Stimulated activated CD4-positive, alpha-beta T cell treated with anti-CD3 and anti-CD28 coated beads, Interleukin-1b, Interleukin-23, amount 100 ng/mL, for 48 hours (primary cell): ENCODE measurements at places on chromosomes 16 and 17.

DNA sequence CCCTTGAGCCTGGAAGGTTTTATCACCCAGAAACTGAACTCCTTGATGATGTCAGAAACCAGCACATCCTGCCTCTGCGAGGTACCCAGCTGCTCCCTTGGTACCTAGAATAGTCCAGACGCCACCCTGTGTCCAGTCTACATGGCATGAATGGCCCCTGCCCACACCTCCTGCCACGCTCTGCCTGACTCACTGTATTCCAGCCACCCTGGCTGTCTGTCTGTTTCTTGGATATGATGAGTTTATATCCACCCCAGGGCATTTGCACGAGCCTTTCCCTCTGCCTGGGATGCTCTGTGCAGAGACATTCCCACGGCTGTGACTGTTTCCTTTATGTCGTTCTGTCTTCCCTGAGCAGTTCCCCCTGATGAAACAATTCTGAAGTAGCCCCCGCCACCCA lies 68.7 kb downstream of the CRISPLD2 start:
- DNase-seq, result no peak

- no peak for DNase-seq
Measured at GRCh38 chr17:78944956-78945355, 19.8 kb upstream of the TIMP2 start.

DNA sequence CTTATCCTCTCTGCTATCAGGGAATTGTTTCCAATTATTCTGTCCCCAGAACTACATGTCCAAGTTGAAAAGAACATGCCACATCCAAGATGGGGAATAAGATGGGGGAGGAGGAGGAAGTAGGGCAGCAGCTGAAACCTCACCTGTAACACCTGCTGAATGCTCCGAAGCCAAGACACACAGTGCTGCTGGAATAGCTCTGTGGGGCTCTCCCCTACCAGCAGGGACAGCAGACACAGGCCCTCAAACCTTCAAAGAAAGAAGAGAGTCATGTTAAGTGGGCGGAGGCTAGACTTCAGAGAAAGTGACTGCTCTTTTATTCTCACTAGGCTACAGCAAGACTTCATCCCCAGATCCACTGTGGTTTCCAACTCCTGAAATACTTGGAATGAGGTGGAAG lies 13.2 kb downstream of the PELP1 start:
- DNase-seq, result no peak

DNA sequence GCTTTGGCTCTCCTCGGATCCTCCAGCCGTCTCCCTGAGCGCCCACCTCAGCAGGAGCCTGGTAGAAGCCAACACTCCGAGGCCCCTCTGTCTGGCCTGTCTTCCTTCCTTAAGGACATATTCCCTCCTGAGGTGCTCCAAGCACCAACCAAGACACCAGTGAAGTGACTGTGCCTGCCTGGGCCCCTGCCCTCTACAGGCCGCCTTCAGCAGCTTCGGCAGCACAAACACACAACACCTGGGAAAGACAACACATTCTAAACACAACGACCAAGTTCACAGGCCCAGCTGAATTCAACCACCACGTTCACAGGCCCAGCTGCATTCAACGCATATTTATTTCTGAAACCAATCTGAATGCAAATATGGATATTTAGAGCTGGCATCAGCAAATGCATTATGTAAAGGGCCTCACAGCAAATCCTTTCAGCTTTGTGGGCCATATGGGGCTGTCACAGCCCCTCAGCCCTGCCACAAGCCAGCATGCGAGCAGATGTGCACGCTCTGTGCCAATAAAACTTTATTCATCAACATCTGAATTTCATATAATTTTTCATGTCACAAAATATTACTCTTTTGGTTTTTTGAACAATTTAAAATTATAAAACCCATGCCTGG lies 12.2 kb downstream of the GALNS start:
- no peak for DNase-seq

DNA sequence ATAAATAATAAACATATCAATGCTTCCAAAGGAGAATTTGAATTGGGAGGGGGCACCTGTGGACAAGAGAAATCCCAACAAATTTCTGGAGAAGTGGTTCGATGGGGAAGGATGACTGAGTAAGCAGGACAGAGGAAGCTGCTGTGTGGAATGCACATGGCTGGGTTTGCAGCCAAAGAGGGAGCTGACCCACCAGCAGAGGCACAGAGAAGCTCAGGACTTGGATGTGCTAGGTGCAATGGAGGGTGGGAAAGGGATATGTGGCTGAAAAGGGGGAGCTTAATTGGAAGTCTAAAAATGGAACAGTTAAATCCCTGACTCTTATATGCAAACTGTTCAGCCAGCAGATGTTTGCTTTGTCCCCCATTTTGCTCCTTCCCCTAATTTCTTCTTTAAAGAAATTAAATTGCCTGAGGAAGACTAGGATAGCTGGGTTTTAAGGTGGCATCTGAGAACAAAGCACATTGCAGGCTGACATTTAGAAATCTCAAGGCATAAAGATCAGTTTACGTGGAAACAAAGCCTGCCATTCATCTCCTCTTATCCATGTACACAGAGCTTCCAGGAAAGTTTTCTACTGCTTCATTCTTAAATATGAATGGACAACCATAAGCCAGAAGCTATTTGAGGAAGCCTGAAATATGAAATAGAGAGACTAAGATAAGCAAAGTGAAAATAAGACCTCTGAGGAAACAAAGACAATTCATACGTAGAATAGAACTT lies 23.0 kb upstream of the TNS4 start:
- DNase-seq, result no peak

- DNase-seq, result no peak
Measured at GRCh38 chr16:8047736-8048135, 542.6 kb downstream of the TMEM114 start.

DNA sequence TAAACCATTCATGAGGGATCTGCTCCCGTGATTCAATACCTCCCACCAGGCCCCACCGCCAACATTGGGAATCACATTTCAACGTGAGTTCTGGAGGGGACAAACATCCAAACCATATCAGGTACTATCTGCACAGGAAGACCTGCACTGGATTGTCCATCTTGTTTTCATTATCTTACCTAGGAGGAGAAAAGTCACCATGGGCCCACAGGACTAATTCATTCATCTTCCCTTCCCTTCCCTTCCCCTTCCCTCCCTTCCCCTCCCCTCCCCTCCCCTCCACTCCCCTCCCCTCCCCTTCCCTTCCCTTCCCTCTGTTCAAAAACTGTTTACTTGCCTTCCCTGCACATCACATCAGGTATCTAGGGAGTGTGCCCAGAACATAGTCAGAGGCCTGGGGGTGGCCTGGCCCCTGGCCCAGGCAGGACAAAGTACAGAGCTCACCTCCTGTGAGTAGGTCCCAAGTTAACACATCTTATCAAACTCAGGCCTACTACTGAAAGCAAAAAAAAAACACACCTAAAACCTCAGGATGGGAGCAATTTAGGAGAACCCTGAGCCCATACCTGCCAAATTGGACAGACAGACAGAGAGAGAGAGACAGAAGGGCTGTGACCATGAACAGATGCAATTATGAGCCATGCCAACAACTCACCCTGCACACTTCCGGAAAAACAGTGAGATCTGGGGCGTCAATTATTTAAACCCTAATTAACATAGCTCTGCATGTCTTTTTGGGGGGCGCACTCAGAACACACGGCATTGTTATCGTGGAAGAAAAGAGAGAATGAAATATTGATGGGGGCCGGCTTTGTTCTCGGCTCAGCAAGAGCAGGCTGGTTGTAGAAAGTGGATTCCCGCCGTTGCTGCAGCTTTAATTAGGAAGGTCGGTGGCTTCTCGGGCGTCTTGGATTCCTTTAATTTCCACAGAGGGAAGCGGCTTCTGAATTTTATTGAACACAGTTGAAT lies 151.2 kb downstream of the IRX5 start:
- DNase-seq, result no peak

DNA sequence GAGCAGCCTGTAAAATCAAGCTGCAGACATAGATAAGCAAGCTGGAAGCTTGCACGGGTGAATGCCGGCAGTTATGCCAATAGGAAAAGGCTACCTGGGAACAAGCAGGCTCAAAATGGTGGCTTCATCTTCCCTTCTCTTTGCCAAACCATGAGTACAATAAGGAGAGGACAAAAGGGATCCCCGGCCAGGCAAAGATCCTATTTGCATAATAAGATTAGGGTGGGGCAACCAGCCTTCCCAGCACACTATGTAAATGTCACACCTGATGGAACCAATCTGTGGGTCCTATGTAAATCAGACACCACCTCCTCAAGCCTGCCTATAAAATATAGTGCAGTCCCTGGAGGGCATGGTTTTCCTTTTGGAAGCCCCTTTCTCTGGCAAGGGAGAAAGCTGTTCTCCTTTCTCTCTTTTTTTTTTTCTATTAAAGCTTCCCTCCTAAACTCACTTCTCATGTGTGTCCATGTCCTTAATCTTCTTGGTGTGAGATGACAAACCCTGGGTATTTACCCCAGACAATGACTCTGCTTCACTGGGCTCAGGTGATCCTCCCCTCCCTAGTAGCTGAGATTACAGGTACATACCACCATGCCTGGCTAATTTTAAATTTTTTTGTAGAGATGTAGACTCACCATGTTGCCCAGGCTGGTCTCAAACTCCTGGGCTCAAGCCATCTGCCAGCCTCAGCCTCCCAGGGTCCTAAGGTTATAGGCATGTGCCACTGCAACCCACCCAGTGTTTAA lies 44.2 kb downstream of the PSMD12 start:
- no peak for DNase-seq

- DNase-seq, result no peak
Measured at GRCh38 chr17:47785538-47786123, 36.0 kb downstream of the OSBPL7 start.
